Esophagus squamous epithelium (tissue), 5 donors: ENCODE measurements at places on chromosomes 3 and 15.

DNA sequence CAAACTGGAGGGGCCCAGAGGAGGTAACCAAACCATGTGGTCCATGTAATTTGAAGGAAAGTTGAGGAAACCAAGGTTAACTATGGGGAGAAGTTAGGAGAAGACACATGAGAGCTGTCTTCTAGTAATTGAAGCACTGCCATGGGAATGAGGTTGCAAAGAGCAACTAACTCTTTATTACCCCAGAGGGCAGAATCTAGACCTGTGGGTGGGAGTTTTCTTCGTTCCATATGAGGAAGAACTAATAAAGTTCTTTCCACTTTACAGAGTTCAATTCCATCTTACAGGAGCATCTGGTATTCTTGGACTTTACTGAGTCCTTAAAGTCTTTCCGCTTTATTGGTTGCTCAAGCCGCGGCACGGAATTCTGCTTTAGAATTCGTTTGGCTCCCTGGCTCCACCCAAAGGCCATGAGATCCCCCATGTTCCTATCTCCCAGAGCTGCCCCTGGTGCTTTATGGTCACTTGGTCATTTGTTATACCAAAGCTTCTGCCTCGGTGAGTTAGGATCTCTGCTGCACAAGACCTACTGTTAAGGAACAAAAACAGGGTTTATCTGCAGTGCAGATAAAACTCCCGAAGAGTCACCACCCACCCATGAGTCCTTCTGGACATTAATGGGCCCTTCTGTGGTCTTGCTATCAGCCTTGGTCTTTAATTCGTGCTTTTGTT lies 89.5 kb upstream of the UMPS start:
- DNase-seq: no peak

DNA sequence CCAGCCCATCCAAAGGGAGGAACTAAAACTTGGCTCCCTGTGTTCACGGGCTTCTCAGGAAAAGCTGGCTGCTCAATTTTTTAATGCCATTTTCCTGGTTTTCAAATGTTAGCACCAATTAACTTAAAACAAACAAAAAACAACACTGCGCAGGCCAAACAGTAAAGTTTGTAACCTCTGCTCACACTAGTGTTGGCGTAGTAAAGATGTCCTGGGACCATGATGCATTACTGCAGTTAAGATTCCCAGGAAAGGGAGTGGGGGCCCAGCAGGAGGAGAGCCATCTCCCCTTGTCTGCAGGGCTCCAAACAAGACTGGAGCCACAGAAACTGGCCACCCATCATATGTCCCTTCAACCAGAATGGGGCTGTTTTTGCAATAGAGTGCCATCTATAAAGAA lies 74.0 kb downstream of the KY start:
- no peak for DNase-seq

DNA sequence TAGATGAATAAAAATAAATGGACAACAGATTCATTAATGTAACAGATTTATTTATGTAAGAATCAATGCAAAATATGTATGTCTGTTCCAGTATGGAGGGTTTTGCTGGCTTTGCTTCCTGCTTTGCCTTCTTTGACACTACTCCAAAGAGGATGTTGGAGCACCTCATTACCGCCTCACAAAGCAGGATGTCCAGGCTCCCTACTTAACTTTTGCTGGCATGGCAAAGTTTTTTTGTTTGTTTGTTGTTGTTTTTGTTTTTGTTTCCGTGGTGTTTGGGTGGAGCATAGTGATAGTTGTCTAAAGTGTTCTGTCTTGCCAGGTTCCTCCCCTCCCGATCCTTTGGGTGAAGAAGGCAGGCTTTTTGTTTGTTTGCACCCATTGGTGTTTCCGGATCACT lies 38.7 kb downstream of the DIPK2A start:
- DNase-seq: no peak

- DNase-seq: no peak
These were observed 81.1 kb upstream of the SLC6A1 start for GRCh38 chr3:10911350-10912002.

GRCh38 chr15:77143616-77144015 lies 72.7 kb upstream of the TSPAN3 start:
- DNase-seq: no peak

DNA sequence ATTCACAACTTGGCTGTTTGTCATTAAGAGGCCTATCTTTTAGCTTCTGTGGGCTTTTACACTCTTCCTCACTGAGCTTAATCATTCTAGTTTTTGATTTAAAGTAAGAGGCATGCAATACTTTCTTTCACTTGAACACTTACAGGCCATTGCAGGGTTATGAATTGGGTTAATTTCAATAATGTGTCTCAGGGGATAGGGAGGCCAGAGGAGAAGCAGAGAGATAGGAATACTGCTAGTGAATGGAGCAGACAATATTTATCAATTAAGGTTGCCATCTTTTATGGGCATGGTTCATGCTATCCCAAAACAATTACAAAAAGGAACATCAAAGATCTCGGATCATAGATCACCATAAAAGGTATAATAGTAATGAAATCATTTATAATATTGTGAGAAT lies 189.8 kb downstream of the EPHA3 start:
- no peak for DNase-seq

GRCh38 chr3:33637482-33637881 lies 80.6 kb downstream of the CLASP2 start:
- DNase-seq: no peak

DNA sequence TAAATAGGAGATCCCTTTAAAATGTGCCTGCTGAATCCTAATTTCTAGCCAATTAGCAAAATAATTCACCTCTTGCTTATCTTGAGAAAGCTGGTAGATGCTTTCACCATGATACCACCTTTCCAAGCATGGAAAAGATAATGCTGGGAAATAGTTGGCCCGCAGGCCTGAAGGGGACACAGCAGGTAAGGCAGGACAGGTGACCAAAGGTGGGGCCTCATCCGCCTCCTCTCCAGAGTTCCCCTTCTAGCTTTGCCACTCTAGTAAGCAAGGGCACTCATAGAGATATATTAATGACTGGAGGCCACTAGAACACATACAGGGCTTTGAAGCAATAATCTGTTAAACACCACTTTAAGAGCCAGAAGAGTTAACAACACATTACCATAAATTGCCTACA lies 45.5 kb downstream of the SATB1 start:
- no peak for DNase-seq

GRCh38 chr3:23202203-23202920 lies 765 bp upstream of the UBE2E2 start:
- DNase-seq: no peak

GRCh38 chr3:8871306-8871705 lies 92.0 kb downstream of the RAD18 start:
- DNase-seq: no peak

DNA sequence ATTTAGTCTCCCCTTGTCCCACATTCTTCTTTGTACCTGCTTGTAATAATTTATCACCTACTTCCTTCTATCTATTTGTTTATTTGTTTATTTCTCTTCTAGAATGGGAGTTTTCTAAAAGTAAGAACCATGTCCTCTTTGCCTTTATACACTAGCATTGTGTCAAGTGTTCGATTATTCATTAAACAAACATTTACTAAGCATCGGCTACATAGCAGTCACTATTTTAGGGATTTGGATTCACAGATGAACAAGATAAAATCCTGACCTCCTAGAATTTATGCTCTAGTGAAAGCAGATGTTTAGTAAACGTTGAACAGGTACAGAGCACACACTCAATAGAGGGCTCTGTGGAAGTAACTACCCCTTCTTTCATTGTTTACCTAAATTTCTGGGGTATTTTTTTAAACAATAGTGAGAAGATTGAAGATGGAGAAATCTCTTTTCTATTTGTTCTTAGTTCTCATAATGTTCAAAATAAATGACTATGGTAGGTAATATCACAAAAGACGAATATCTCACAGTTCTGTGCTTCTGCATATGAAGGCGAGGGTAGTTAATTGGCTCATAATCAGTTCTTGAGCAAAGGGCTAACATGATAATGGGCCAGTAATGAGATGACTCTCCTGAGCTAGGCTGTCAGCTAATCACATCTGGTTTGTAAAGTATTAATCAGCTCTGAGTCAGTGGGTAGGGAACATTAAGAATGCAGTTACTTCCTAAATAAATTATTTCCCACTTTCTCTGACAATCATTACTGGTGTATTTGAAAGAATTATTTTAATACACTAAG lies 111.9 kb downstream of the SLC9A9 start:
- no peak for DNase-seq

- no peak for DNase-seq
These were observed 229.8 kb downstream of the NFKBIZ start for GRCh38 chr3:102078854-102079808.

GRCh38 chr3:70861234-70861633 lies 548.8 kb upstream of the MDFIC2 start:
- DNase-seq: no peak

GRCh38 chr15:57680021-57680420 lies 26.5 kb upstream of the POLR2M start:
- no peak for DNase-seq

DNA sequence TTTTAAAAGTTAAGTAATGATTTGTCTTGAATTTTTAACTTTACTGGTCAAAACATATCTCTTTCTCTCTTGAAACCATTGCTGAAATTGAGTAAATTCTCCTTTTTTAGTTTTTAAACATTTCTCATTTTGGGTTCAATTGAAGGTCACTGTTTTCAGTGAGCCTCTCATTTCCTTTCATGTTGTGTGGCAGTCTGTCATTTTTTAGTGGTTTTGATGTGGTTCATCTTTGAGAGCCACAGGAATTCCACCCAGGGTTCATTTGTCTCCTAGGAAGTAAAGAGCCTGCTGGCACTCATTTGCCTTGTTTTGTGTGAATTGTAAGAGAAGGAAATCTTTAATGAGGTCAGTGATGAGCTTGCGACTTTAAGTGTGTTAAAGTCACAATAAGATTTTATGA lies 10.4 kb downstream of the CLDN11 start:
- DNase-seq: no peak
